ENCODE measurements at places on chromosomes 5 and 9. TPM values are rescaled to one million over a fixed set of nuclear protein-coding genes. Genes with fewer than 3 reads are reported as not detected.

C9 gene
- not detected for total RNA-seq

STK32A gene
- total RNA-seq, result 2.0 TPM

DNA sequence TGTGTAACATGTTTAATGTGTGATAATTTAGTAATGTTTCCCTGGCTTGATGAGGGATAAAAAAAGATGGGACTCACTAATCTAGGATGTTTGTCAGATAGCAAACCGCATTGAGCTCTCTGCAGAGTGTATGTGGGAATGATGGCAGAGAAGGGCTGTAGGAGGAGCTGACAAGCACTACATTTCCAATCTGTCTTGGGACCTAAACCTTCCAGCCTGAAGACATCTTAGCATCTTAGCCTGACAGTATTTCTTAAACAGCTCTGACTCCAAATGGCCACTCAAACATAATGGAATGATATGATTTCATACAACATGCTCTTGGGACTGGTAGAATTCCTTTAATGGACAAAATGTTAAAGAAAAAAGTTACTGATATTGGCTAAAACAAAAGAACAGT is 116.7 kb downstream of the PPP2R2B start:
- no peak for DNase-seq

WNK2 gene
- 102 TPM for total RNA-seq

FKTN gene
- 32.6 TPM for total RNA-seq

DNA sequence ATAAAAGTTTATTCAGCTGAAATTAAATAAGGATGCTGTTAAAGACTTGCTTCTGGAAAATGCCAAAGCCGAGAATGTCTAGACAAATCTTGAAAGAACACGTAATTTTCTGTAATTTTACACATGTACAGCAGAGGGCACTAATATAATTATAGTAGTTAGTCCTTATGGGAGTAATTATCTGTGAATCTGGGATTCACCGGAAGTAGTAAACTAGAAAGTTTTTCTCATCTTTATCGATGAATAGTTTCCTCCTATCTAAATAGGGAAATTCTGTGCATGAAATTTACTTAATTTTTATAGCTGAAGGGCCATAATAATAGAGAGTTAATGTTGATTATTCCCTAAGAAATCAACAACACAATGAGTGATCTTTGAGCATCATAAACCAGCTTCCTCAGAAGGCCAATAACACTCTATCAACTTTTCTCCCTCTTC is 18.4 kb upstream of the CNTLN start:
- DNase-seq, result peak; percentile 60

HMMR gene
- 54.8 TPM for total RNA-seq

- no peak for DNase-seq
Observed at GRCh38 chr5:120140501-120140900, 323.6 kb upstream of the PRR16 start.

- peak; percentile 79 for DNase-seq
Observed at GRCh38 chr9:115855458-115856133, 298.0 kb upstream of the PAPPA start.

GRCh38 chr9:79623799-79624721 is 52.3 kb downstream of the TLE4 start:
- DNase-seq, result no peak

DNA sequence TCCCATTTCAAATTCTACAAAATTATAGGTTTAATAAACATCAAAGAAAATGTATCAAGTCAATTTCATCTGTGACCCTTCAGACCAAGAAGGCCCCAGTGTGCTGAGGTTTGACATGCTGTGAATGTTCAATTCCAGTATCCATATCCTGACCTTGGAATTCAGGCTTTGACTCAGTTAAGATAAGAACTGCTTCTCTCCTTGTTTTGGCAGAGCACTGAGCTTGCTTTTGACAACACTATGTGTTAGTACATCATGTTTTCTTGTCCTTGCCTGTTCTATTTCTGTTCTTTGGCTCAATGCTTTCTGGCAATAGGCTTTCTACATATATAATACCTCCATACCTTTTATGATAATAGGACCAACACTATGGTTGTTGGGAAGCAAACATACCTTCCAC is 105.6 kb downstream of the PLCXD3 start:
- no peak for DNase-seq

DNA sequence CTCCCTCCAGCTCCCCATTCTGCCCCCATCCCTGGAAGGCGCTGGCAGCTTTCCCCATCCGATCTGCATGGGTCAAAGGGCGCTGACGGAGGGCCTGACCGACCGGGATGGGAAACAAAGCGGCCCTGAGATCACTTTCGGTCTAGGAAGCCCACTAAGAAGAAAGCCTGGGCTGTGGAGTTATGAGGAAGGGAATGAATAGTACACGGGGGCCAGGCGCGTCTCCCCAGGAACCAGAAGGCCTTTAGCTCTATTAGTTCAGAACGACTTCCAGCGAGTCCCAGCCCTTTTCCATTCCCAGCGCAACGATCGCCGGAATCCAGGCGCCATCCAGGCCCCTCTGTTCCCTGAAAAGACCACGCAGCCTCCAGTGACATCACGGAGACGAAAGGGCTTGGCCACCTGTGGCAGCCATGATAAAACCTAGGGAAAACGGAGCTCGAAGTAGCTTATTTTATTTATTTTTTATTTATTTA is 70.1 kb upstream of the CCDC180 start:
- DNase-seq, result peak; percentile 72

KIF24 gene
- 4.4 TPM for total RNA-seq

GRCh38 chr9:107322643-107323042 is 39.6 kb downstream of the RAD23B start:
- no peak for DNase-seq

DNA sequence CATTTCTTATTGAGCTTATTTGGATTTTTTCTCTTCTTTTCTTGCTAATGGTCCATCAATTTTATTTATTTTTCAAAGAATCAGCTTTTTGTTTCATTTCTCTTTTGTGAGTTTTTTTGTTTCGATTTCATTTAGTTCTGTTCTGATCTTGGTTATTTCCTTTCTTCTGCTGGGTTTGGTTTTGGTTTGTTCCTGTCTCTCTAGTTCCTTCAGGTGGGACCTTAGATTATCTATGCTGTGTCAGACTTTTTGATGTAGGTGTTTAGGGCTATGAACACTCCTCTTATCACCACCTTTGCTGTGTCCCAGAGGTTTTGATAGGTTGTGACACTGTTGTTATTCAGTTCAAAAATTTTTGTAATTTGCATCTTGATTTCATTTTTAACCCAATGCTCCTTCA is 119.8 kb downstream of the GABRG2 start:
- DNase-seq, result no peak

CRB2 gene
- 9.8 TPM for total RNA-seq

IRX4 gene
- total RNA-seq, result 2.8 TPM

PHF24 gene
- total RNA-seq, result 0.14 TPM

GRCh38 chr9:122263699-122264349 is 816 bp downstream of the RBM18 start:
- DNase-seq, result no peak

DNA sequence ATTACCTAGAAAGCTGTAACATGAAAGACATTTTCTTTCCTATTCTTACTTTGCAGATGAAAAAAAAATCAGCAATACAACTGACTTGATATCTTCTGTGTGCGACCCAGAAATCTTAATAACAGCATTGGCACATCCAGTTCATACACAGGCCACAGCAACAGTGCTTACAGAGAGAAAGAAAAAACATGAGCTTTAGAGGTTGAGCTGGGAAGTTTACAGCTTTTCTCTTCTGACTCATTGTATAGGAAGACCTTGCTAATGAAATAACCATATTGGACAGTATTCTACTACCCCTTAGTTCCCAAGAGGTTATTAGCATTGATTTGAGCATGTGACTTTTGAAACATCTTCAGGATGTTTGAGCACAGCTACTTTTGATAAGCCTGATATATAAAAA is 1033.4 kb upstream of the DMAC1 start:
- DNase-seq, result no peak

- DNase-seq, result no peak
Observed at GRCh38 chr5:67033880-67034651, 162.5 kb downstream of the CD180 start.

DNA sequence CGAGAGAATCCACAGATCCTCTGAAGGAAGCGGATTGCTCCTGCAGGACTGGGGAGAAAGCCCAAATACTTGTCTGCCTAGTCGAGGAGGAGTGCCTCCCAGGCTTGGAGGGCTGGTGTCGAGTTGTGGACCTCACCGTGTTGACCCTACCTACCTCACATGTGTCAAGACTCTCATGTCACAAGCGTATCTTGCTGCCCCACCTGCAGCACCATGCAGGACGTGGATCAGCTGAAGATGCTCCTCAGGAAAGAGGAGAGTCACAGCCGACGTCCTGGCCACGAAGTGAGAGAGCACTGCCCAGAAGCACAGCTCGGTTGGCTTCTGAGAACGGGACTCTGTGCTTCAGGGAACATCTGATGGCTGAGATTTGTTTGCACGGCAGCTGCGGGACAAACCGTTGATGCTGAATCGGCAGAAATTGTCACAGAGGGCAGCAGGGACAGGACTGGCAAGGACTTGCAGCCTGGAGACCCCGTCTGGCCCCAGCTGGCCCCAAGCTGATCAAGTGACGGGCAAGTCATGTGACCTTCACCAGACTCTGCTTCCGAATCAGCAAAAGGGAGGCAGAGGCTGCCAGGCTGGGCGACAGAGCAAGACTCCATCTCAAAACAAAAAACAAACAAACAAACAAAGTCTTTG is 119.1 kb upstream of the ITGA1 start:
- no peak for DNase-seq

DNA sequence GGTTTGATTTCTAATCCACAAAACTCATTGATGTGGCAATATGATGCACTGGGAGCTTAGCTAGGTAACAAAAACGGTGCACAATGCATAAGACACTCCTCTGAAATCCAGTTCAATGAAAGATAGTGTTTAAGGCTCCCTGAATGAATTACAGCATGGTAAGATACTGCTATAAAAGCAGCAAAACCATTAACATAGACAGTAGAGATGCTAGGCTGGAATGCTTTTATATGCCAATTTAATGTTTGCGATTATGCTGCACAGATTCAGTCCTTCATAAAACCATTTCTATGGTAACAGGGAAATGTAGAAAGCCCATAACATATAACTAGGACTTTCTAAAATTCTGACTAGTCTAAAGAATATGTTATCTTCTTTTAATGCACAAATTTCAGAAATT is 180.8 kb upstream of the NUDT12 start:
- no peak for DNase-seq

GRCh38 chr5:97106216-97106581 is 36.2 kb downstream of the LIX1 start:
- DNase-seq, result no peak

- DNase-seq, result no peak
Observed at GRCh38 chr5:96838201-96839070, 30.7 kb upstream of the ERAP1 start.

FOXI1 gene
- total RNA-seq, result not detected

GRCh38 chr5:10726179-10726912 is 34.7 kb downstream of the DAP start:
- no peak for DNase-seq

GRCh38 chr9:16266648-16267276 is 603.7 kb downstream of the BNC2 start:
- peak; percentile 76 for DNase-seq

TAF11L7 gene
- not detected for total RNA-seq
